Activated CD8-positive, alpha-beta T cell treated with anti-CD3 and anti-CD28 coated beads, Interleukin-2, amount 10 ng/mL, durations not matched to agents 7 days and 5 days (primary cell): ENCODE measurements at places on chromosomes 13 and 19. TPM values are rescaled to one million over a fixed set of nuclear protein-coding genes. Genes with fewer than 3 reads are reported as not detected.

Gene ZNF136
- total RNA-seq = 13.9 TPM

Gene NLRP11
- not detected for total RNA-seq

Gene ARHGAP45
- 445 TPM for total RNA-seq

Gene C5AR1
- 1.8 TPM for total RNA-seq

GRCh38 chr19:46023311-46023779 lies 492 bp upstream of the PGLYRP1 start:
- no peak overlapping the region for H3K4me3 ChIP-seq
- no peaks in the 10 kb centered on the region for H3K36me3 ChIP-seq
- H3K27me3 ChIP-seq = peaks cover 14% of the 10 kb centered on the region

DNA sequence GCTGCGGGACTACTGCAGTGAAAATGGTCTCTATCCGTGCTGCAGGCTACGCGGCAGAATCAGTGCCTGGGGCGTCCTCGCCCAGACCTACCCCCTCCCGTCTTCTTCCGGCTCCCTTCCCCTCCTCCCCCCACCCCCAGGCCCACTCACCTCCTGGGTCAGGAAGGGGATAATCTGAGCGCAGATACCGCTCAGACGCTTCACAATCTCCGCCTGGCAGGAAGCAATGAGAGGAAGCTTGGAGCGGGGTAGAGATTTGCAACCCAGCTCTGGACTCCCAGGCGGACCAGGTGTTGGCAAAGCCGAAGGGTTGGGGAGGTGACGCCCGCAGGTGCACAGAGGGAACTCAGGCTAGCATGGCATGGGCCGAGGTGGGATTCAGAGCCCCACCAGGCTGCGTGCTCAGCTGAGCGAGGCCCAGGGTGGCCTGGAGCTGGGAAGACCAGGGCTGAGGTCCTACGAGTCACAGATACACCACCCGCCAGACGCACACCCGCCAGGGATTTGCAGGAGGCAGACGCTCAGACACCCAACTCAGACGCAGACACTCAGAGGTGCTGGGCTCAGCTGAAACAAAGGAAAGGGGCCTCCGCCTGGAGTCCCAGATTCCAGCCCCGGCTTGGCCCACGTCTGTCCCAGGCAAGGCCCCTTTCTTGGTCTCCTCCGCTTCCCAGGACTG lies 4.1 kb downstream of the TLE2 start:
- DNase-seq = no peak
- no peaks in the 10 kb centered on the region for H3K36me3 ChIP-seq
- H3K27ac ChIP-seq = peak overlapping the region; percentile 43
- peaks cover 35% of the 10 kb centered on the region for H3K27me3 ChIP-seq

DNA sequence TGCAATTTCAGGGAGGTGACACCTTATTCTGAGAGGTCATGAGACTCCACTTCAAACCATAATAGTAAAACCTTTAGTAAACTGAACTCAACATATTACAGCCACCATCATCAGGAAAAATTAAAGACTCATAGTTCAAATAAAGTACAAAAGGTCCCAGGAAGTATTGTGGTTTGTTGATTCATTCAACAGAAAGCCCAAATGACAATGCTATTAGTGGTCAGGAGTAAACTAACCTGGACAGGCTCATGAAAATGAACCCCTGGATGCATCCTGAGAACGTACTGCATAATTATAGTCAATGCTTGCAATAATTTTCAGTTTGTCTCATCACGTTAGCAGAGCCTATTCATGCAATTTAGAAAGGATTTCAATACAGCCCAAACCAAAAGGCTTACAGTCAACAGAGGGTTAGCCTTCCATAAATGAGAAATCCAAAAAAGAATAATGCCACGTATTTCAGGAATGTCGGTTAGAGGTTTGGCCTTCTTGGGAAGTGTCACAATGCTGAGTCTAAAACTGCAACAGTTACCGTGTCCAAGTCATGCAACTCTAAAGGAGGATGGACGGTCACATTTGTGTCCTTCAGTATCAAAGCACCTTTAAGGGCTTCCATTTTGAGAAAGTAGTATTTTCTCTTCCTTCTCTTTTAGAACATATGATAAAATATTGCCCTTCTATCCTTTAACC lies 280.8 kb downstream of the ABCC4 start:
- H3K27me3 ChIP-seq = no peaks in the 10 kb centered on the region
- H3K36me3 ChIP-seq = no peaks in the 10 kb centered on the region
- H3K4me1 ChIP-seq = no peaks in the 10 kb centered on the region
- no peak for DNase-seq
- H3K27ac ChIP-seq = no peak overlapping the region
- no peak overlapping the region for H3K4me3 ChIP-seq

GRCh38 chr13:51222686-51223559 lies 725 bp downstream of the FAM124A start:
- peak overlapping the region; percentile 38 for H3K4me3 ChIP-seq
- no peaks in the 10 kb centered on the region for H3K36me3 ChIP-seq
- no peak overlapping the region for H3K27ac ChIP-seq
- H3K4me1 ChIP-seq = peaks cover 4% of the 10 kb centered on the region
- peaks cover 56% of the 10 kb centered on the region for H3K27me3 ChIP-seq
- no peak for DNase-seq

DNA sequence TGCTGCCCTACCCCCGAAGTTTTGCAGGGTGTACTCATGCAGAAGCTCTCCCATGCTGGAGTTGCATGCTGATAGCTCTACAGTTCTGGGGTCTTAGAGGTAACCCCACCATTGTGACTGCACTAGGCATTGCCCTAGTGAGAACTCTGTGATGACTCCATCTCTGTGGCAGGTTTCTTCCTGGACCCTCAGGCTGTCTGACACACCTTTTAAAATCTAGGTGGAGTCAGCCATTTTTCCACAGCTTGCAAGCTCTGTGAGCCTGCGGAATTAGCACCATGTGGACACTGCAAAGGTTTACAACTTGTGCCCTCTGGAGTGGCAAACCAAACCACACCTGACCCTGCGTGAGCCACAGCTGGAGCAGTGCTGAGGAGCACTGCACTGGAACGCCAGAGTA lies 636.2 kb upstream of the SPRY2 start:
- no peaks in the 10 kb centered on the region for H3K4me1 ChIP-seq
- DNase-seq = no peak
- H3K27ac ChIP-seq = no peak overlapping the region
- H3K4me3 ChIP-seq = no peak overlapping the region
- H3K27me3 ChIP-seq = no peaks in the 10 kb centered on the region

DNA sequence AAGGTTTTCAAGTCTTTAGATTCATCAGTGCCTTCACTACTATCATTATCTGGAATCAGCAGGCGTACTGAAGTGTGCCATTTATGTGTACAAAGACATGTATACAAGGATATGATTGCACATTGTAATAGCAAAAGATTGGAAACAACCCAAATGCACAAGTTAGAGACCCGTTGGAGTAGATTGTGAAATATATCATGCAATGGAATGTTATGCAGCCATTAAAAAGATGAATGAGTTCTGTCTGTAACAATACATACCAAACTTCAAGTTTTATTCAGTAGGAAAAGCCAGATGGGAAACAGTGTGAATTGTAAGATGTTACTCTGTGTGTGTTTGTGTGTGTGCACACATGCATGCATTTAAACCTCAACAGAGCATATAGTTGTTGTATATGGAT lies 97.9 kb downstream of the DGKH start:
- no peak overlapping the region for H3K4me3 ChIP-seq
- H3K27me3 ChIP-seq = no peaks in the 10 kb centered on the region
- peaks cover 18% of the 10 kb centered on the region for H3K4me1 ChIP-seq
- DNase-seq = no peak
- peaks cover 19% of the 10 kb centered on the region for H3K36me3 ChIP-seq

GRCh38 chr13:82088781-82089180 lies 1747.9 kb upstream of the SPRY2 start:
- no peaks in the 10 kb centered on the region for H3K4me1 ChIP-seq
- H3K4me3 ChIP-seq = no peak overlapping the region
- H3K36me3 ChIP-seq = no peaks in the 10 kb centered on the region
- no peaks in the 10 kb centered on the region for H3K27me3 ChIP-seq

DNA sequence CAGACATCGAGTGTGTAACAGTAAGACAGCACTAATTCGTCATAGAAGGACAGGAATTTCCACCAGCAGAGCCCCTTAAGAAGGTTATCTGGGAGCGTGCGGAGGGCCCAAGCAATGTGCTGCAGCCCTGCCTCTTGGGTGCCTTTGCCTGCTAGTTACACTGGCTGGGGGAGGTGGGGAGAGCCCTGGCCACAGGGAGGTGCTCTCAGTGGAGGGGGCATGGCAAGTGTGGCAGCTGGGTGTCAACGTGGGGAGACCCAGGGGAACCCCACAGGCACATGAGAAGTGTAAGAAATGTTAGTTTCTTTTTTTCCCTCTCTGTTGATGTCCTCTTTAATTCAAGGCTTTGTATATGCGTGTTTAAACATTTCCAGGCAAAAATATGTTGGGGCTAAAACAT lies 50.9 kb upstream of the TMTC4 start:
- peaks cover 6% of the 10 kb centered on the region for H3K27me3 ChIP-seq
- DNase-seq = no peak
- no peaks in the 10 kb centered on the region for H3K4me1 ChIP-seq

- DNase-seq = peak; percentile 84
- peak overlapping the region; percentile 88 for H3K4me3 ChIP-seq
- H3K27ac ChIP-seq = peak overlapping the region; percentile 94
- H3K4me1 ChIP-seq = peaks cover 64% of the 10 kb centered on the region
- H3K36me3 ChIP-seq = peaks cover 52% of the 10 kb centered on the region
Observed at GRCh38 chr19:3184847-3185460, 776 bp upstream of the NCLN start.

GRCh38 chr13:79271616-79272015 lies 134.4 kb downstream of the RBM26 start:
- H3K27me3 ChIP-seq = peaks cover 5% of the 10 kb centered on the region
- no peak overlapping the region for H3K4me3 ChIP-seq
- no peak overlapping the region for H3K27ac ChIP-seq

DNA sequence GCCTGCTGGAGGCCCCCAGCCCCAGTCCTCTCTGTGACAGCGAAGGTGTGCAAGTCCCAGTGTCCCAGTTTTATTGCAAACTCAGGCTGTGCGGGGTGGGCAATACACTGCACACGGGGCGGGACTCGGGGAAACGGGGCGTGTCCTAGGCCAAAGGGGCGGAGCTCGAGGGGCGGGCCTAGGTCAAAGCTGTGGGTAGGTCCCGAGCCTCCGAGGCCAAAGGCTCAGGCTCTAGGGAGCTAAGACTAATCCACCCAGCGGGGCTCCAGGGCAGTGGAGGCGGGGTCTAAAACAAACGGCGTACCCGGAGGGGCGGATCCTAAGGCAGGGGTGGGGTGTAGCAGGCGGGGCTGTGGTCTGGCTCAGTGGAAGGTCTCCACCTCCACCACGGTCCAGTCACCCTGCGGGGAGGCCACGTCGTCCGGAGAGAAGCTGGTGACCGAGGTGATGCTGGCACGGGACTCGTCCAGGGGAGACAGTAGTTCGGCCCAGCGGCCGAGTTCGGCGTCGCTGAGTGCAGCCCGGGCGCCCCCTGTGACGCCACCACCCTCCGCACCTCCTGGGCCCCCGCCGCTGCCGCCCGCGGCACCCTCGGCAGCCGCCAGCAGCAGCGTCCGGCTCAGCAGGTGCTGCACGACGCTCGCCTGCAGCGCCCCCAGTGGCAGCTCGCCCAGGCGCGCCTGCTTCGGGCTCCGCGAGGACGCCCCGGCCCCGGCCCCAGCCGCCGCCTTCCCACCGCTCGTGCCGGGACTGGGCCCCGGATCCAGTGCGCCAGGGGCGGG lies 5.3 kb downstream of the PRR36 start:
- H3K4me3 ChIP-seq = peak overlapping the region; percentile 65
- peak overlapping the region; percentile 74 for H3K27ac ChIP-seq
- no peaks in the 10 kb centered on the region for H3K36me3 ChIP-seq
- H3K4me1 ChIP-seq = peaks cover 47% of the 10 kb centered on the region
- DNase-seq = peak; percentile 83
- peaks cover 47% of the 10 kb centered on the region for H3K27me3 ChIP-seq

- DNase-seq = no peak
- no peak overlapping the region for H3K27ac ChIP-seq
- H3K4me3 ChIP-seq = no peak overlapping the region
- no peaks in the 10 kb centered on the region for H3K4me1 ChIP-seq
- no peaks in the 10 kb centered on the region for H3K36me3 ChIP-seq
- H3K27me3 ChIP-seq = peaks cover 9% of the 10 kb centered on the region
Observed at GRCh38 chr13:45763419-45763818, 61.3 kb downstream of the CBY2 start.

DNA sequence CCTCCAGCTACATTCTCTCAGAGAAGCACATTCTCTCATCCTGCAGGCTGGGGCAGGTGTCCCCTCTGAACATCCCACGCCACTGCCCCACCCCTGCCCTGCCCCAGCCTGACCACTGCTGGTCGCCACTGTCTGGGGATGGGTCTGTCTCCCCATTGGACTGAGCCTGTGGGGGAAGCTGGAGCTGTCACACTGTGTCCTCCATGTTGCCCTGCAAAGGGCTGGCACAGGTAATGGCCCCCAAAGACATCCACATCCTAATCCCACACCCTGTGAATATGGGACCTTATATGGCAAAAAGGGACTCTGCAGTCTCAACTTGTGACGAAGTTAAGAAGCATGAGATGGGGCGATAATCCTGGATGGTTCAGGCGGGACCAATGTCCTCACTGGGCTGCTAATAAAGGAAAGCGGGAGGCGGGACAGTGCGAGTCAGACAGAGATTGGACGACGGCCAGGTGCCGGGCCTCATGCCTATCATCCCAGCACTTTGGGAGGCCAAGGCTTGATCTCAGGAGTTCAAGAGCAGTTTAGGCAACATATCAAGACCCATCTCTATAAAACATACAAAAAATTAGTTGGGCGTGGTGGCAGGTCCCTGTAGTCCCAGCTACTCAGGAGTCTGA lies 9.1 kb downstream of the AP2S1 start:
- H3K4me1 ChIP-seq = no peaks in the 10 kb centered on the region
- no peak overlapping the region for H3K27ac ChIP-seq
- no peak for DNase-seq
- H3K36me3 ChIP-seq = peaks cover 28% of the 10 kb centered on the region

DNA sequence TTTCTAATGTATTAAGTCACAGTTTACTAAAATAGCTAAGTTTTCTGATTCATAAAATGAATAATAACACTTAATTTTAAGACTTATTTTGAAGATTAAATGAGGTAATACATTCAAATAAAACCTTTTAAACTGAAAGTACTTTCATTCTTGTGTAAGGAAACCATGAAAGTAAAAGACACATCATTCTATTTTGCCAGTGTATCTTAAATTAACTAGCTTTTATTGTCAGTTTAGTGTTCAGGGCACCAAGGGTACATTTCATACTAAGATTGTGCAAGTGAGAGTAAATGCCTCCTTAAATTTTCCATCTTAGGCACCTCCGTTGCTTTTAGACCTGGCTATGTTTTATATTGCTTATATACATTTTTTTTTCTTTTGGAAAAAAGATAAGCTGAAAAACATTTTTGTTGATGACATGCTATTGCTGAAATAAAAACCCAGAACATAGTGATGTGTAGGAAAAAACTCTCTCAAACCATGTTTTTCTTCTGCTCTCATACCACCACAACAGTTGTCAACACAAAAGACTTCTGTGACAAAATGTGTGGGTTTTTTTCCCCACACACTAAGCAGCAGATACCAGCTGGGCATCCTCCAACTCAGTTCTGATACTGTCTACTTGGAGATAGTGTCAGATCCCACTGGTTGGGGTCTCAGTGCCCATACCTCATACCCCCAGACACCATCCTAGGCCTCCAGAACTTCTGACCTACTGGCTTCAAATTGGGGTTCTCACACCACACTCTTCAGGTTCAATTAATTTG lies 30.7 kb upstream of the LPAR6 start:
- H3K4me3 ChIP-seq = peak overlapping the region; percentile 47
- H3K27me3 ChIP-seq = no peaks in the 10 kb centered on the region
- H3K36me3 ChIP-seq = peaks cover 40% of the 10 kb centered on the region
- peaks cover 32% of the 10 kb centered on the region for H3K4me1 ChIP-seq
